Left ventricle myocardium superior (tissue), 1 donor: ENCODE measurements at places on chromosomes 7 and 10. TPM values are rescaled to one million over a fixed set of nuclear protein-coding genes. Genes with fewer than 3 reads are reported as not detected.

Gene IKZF1
- 3.7 TPM for total RNA-seq

Gene CRPPA
- 7.5 TPM for total RNA-seq

Gene PRKRIP1
- 11.8 TPM for total RNA-seq

Gene CALHM1
- total RNA-seq: not detected

Gene ICA1
- 51.0 TPM for total RNA-seq

Gene NUTM2A
- 1.9 TPM for total RNA-seq

Gene RAMP3
- total RNA-seq: 36.0 TPM

Gene CHAT
- total RNA-seq: not detected
